Stimulated activated CD4-positive, alpha-beta T cell treated with anti-CD3 and anti-CD28 coated beads, Interleukin-2, amount 100 ng/mL, for 24 hours (primary cell): ENCODE measurements at places on chromosomes 2 and 18.

GRCh38 chr2:181456660-181457120 is 496 bp upstream of the ITGA4 start:
- peak; percentile 62 for DNase-seq

DNA sequence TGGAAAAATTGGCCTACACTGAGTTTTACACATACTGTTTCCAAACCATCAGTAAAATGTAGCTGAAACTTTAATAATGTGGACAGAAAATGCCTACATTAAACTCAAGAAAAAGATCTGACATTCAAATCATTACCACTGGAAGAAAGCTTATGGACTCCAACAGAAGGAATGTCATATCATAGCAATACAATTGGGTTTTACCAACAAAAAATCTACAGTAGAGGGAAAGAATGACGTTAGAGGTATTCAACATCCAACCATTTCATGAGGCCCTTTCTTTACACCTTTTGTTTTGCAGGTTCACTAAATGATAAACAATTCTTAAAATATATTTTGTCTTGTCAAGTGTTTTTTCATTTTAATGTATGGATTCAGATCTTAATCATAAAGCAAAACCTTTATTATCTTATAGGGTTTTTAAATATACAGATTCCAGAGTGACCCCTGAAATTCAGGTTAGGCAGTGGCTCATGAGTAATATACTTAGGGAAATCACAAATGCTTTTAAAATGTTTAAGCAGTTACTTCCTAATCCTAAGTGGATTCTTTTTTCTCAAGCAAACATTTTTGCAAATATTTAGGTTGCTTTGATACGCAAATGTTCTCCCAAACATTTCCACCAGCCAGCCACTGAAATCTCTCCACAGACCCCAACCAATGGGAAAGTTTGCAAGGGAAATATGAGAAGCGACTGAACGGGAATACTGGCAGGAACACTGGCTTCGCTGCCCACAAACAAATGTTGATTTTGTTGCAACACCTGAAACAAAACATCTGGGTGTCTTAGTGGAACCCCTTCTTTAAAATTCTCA is 168.7 kb downstream of the TCF4 start:
- no peak for DNase-seq

DNA sequence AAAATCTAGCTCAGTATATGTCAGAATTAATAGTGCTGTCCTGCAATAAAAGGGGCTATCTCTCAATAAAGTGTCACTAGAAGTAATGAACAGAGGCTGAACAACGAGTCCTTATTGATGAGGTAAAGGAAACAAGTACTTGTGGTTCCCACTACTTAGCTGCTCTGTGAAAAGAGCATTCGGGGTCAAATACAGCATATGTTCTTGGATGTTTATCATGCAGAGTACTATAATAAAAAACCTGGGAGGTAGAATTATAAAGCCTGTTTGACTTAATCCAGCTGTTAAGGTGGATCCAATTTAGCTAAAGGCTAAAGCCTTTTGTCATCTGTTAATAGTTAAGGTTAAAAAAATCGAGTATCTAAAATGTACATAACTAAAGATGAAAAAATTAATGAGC is 32.4 kb downstream of the SLC35F5 start:
- no peak for DNase-seq

- peak; percentile 46 for DNase-seq
Observed at GRCh38 chr2:226423498-226423960, 376.1 kb downstream of the IRS1 start.

- no peak for DNase-seq
Observed at GRCh38 chr2:11667194-11667593, 2.8 kb downstream of the NTSR2 start.

- no peak for DNase-seq
Observed at GRCh38 chr18:26477828-26478466, 70.4 kb downstream of the KCTD1 start.

DNA sequence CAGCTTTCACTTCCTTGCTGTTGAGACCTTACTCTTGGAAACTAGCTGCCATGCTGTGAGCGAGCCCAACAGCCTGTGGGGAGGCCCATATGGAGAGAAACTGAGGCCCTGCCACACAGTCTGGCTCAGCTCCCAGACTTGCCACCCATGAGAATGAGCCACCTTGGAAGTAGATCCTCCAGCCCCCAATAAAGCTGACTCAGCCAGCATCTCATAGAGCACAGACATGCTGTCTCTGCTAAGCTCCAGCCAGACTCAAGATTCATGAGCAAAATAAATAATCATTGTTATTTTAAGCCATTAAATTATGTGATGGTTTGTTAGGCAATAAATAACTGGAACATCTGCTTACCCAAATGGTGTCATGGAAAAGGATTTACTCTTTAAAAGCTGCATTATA is 53.6 kb upstream of the DDX18 start:
- DNase-seq: no peak

DNA sequence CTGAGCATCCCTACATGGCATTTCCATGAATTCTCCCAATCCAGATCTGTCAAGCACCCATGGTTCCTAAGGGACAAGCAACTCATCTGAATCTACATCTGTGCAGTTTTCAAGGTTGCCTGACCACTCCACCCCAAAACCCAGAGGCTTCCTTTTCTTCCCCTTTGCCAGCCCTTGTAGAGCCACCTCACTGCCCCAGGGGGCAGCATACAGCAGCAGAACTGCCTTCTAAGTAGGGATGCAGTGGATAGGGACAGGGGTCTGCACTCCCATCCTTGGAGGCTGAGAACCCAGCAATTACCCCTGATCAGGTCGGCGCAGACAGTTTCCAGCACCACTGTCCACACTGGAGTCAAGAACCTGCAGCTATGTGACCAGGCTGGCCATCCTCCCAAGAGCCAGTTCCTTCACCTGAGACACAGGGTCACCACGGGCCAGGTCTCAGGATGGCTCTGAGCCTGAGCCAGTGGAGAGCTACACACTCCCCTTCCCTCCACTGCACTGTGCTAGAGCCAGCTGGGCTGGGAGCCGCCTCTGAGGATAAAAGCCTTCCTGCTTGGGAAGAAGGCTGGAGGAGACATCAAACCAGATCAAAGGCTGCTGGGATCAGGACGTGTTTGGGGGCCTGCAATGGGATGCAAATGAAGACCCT is 283.1 kb downstream of the CELF4 start:
- no peak for DNase-seq

GRCh38 chr2:56053679-56054078 is 130.1 kb upstream of the EFEMP1 start:
- no peak for DNase-seq

DNA sequence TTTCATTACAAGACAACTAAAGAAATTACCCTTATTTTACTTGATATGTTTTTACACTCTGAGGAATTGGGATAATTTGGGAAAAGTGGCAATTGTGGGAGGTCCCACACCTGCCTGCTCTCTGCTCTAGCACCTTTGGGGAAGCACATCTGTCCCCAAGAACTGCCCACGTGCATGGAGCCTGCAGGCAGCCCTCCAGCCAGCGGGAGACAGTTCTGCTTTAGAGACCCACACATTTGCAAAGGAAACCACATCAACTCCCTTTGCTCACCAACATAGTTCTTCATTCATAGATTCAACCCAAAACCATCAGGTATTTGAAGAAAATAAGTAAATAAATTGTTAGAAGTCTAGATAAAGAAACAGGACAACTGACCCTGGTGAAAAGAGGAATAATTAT is 239.9 kb upstream of the ID2 start:
- DNase-seq: no peak

GRCh38 chr2:37000318-37000717 is 34.0 kb upstream of the STRN start:
- no peak for DNase-seq

DNA sequence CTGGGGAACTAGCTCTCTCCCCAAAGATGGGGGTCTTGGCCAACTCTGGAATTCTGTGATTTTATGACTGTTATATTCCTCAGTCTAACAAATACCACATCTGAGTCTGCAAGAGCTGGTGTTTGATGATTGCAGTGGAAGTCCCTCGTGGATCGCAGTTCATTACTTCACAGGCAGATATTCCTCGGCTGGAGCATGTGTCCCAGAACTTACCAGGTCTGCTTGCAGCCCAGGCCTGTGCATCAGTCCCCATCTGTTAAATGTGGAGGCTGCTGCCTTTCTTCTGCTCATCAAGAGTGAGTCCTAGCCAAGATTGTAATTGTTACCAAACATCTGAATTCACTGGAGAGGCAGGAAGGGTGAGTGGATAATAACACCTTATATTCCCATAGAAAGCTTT is 55.5 kb downstream of the PRKCE start:
- DNase-seq: no peak

DNA sequence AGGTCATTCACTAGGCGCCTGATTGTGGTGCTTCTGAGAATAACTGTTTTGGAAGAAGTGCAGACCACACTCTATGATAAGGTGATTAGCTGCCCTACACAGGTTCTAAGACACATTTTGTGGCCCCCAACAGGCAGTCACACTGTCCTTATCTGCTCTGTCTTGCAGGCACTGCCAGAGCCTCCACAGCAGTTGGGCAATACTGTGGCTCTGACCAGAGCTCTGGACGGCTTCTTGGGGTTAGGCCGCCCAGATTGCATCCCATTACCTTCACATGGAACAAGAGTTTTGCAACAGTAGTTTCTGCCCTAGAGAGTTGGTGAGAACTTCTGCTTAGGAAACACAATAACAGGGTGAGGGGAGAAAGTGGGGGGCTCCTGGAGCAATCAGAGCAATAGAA is 22.7 kb downstream of the RUFY4 start:
- no peak for DNase-seq

GRCh38 chr2:235670974-235671787 is 177.3 kb downstream of the AGAP1 start:
- DNase-seq: no peak
